Fibroblast of mammary gland (primary cell): ENCODE measurements at places on chromosomes 12 and 14.

- no peak for DNase-seq
Measured at GRCh38 chr12:49843411-49843810, 505 bp upstream of the BCDIN3D start.

GRCh38 chr14:51552768-51553404 lies 98.8 kb upstream of the FRMD6 start:
- no peak for DNase-seq

- no peak for DNase-seq
Measured at GRCh38 chr12:89959179-89959578, 250.5 kb upstream of the ATP2B1 start.

GRCh38 chr14:104036212-104036611 lies 49.3 kb upstream of the ASPG start:
- no peak for DNase-seq
